Body of pancreas (tissue), 4 donors: ENCODE measurements at places on chromosomes 7 and 10. TPM values are rescaled to one million over a fixed set of nuclear protein-coding genes. Genes with fewer than 3 reads are reported as not detected.

- no peaks in the 10 kb centered on the region for H3K36me3 ChIP-seq
- no peak overlapping the region for H3K4me3 ChIP-seq
These were observed 34.0 kb downstream of the DLD start for GRCh38 chr7:107924841-107925504.

DNA sequence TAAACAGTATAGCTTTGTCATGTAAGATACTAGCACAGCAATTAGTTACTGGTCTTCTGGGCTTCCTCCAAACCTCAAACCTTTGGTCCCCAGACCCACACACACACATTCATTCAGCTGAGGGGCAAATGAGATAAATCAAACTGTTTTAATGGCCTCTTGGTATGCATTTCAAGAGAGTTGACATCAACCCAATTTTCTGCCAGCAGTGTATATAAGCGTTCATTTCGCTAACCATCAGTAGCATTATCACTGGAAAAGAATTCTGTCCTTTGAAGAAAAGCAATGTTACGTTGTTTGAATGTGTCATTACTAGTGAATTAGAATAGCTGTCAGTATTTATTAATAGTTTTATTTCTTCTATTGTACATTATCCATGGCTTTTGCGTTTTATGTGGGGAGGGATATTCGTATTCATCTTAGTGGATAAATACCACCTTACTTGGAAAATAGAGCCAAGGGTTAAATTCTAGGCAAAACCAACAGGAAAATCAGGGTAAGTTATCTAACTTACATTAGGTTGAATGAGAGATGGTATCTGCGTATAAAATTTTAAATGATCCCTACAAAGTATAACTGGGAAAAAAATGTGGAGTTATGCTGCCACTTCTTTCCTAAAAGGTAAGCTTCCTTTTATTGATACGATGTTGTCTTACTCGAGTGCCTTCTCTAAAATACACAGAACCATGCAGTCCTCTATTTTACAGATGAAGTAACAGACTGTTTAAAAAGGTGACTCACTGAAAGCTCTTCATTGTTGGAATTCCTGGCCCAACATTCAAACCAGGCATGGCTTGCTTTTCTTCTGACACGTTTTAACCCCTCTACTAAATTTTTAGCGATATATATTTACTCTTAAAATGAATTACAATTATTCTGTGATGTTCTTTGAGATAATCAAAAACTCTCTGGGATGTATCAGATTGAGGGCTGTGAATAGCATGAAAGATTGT, 2.0 kb upstream of the ZMYND11 start:
- H3K27me3 ChIP-seq: no peaks in the 10 kb centered on the region
- no peak for DNase-seq
- peak overlapping the region; percentile 98 for H3K27ac ChIP-seq
- H3K4me3 ChIP-seq: no peak overlapping the region
- H3K4me1 ChIP-seq: peaks cover 39% of the 10 kb centered on the region

DNA sequence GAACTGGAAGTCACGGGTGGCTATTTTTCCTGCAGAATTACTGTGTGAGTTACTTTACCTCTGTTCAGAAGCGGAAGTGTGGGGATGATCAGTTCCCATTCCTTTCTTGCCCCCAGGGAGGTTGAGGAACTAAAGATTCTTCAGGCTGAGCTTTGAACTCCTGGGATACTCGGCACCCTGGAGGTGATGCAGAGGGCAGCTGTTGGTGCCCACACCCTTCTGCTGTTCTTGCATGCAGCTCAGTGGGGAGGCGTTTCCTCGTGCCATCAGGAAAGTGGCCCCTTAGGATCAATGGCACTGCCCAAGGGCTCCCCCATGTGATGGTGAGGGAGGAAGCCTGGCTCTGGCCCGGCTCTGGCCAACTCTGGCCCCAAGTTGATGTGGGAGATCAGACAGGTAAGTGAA, 44.7 kb upstream of the MXI1 start:
- H3K27me3 ChIP-seq: no peaks in the 10 kb centered on the region
- H3K36me3 ChIP-seq: no peaks in the 10 kb centered on the region
- H3K27ac ChIP-seq: no peak overlapping the region
- peaks cover 14% of the 10 kb centered on the region for H3K4me1 ChIP-seq

SPDYE11 gene
- not detected for total RNA-seq

CLDN4 gene
- 65.6 TPM for total RNA-seq

DNA sequence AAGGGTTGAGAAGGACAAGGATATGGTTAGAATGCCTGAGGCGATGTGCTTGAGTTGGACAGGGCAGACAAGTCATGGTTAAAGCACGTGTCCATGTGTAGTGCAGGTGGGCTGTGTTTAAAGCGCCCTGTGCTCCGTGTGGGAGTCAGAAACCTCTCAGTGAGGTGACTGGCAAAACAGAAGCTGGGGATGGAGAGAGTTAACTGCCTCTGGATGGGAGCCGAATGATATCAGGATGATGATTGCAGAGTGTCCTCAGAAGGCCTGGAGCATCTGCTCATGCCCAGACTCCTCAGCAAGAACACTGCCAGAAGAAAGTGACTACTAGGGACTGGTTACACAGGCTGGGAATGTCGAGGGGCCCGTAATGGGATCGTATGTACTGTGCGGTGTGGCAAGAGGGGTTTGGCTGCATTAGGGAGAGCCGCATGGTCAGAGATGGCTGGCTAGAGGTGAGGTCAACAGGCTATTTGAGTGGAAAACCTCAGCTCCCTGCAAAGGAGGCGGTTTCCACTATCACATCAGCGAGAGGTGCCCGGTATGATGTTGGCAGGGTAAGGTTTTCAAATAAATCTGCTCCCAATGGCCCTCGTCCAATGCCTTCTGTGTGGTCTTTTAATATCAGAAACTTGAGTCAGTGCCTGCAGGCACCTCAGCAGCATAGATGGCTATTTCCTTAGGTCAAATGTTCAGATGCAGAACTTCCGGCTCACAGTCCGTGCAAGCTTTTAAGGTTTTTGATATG, 26.1 kb upstream of the MRC1 start:
- H3K4me3 ChIP-seq: no peak overlapping the region
- no peak overlapping the region for H3K27ac ChIP-seq
- H3K4me1 ChIP-seq: no peaks in the 10 kb centered on the region
- H3K36me3 ChIP-seq: no peaks in the 10 kb centered on the region
- no peaks in the 10 kb centered on the region for H3K27me3 ChIP-seq
